ENCODE measurements at places on chromosomes 4 and X.

- no peak for DNase-seq
Observed at GRCh38 chr4:177246641-177247584, 62.8 kb upstream of the NEIL3 start.

DNA sequence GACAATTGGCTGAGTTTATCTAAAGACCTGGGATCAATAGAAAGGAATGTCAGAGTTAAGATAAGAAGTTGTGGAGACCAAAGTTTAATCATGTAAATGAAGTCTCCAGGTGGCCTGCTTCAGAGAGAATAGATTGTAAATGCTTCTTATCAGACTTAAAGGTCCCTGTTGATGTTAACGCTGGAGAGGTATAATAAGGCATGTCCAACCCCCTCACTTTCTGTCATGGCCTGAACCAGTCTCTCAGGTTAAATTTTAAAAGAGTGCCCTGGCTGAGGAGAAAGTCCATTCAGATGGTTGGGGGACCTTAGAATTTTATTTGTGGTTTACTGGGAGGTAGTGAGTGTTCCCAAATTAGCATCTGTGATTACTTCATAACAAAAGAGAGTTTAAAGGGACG, 86.7 kb downstream of the AKAP4 start:
- DNase-seq = no peak

DNA sequence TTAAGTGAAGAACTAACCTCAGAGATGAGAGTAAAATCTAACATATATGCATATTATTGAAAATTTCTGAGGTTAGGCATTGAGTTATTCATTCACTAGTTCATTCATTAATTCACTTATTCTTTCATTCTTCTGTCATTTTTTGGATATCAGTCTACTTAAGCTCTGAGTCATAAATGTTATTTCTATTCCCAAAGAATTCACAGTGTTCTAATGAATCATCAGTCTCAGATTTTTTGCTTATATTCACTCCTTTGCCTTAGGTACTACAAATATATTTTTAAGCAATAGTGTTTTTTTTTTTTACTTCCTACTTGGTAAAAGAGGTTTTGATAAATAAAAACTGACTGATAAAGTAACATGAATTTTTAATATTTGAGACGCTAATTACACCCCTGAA, 95.2 kb upstream of the DKK2 start:
- DNase-seq = no peak

- no peak for DNase-seq
Observed at GRCh38 chr4:79495447-79495846, 87.4 kb upstream of the GK2 start.

- DNase-seq = no peak
Observed at GRCh38 chr4:32106767-32107166, 1386.6 kb downstream of the PCDH7 start.

DNA sequence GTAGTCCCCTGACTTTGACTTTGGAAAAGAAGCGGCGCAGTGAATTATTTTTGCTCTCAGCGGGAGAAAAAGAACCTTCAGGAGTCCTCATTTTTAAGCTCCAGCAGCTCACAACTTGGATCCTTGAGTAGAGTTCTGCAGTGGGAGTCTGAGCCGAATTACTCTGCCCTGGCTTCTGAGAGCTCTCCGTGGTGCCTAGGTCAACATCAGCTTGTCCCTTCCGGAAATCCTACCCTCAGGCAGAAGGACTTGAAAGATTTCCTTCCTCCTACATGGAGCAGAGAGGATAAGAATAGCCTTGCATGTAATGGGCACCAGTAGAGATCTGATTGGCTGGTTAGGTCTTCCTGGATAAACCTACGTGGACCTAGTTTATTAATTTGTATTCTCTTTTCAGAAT, 549.7 kb upstream of the TENM3 start:
- DNase-seq = no peak

GRCh38 chr4:184819786-184820185, 6.0 kb downstream of the ACSL1 start:
- DNase-seq = no peak

GRCh38 chr4:40995850-40996249, 218.5 kb downstream of the APBB2 start:
- no peak for DNase-seq

Measured in CD4-positive, alpha-beta memory T cell (primary cell).